ENCODE measurements at places on chromosomes 2 and 18.

DNA sequence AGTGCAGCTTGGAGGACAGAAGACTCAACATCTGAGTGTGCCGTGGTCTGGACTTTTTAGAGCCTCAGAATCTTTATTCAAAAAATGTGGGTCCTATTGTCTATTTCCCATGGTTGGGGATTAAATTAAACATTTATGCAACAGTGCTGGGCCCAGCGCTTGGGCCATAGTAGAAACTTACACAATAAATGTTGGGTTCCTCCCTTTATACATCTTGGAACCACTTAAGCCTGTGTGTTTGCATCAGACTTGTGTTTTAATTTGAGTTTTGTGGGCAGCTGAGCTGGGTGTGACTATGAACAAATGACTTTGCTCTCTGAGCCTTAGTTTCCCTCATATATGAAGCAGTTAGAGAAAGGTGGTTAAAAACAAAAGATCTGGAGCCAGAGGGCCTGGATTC lies 56.6 kb downstream of the THNSL2 start:
- no peaks in the 10 kb centered on the region for H3K36me3 ChIP-seq
- H3K4me3 ChIP-seq, result no peak overlapping the region
- H3K27ac ChIP-seq, result no peak overlapping the region
- no peaks in the 10 kb centered on the region for H3K27me3 ChIP-seq
- no peak for DNase-seq

DNA sequence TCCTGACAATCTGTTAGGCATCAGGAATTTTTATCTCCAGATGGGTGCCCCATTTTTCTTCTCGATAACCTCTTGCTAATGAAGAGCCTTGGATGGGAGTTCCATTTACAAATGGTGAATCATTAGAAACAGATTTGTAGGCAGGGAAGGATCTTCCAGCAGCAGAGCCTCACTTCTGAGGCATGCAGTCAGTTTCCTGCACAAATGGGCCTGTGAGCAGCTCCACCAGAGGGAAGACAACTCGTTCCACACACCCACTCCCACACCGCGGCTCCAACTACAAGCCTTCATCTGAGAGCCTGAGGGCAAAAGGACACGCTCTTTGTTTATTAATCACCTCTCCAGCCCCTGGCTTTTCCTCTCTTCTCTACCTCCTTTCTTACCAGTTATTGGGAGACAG lies 108.5 kb downstream of the CTAGE1 start:
- no peaks in the 10 kb centered on the region for H3K36me3 ChIP-seq
- H3K27ac ChIP-seq, result no peak overlapping the region
- no peak for DNase-seq
- H3K27me3 ChIP-seq, result no peaks in the 10 kb centered on the region
- H3K4me3 ChIP-seq, result no peak overlapping the region

- H3K4me1 ChIP-seq, result peaks cover 60% of the 10 kb centered on the region
- DNase-seq, result no peak
- no peaks in the 10 kb centered on the region for H3K36me3 ChIP-seq
- no peaks in the 10 kb centered on the region for H3K27me3 ChIP-seq
These were observed 154.0 kb downstream of the LDLRAD4 start for GRCh38 chr18:13372531-13372951.

DNA sequence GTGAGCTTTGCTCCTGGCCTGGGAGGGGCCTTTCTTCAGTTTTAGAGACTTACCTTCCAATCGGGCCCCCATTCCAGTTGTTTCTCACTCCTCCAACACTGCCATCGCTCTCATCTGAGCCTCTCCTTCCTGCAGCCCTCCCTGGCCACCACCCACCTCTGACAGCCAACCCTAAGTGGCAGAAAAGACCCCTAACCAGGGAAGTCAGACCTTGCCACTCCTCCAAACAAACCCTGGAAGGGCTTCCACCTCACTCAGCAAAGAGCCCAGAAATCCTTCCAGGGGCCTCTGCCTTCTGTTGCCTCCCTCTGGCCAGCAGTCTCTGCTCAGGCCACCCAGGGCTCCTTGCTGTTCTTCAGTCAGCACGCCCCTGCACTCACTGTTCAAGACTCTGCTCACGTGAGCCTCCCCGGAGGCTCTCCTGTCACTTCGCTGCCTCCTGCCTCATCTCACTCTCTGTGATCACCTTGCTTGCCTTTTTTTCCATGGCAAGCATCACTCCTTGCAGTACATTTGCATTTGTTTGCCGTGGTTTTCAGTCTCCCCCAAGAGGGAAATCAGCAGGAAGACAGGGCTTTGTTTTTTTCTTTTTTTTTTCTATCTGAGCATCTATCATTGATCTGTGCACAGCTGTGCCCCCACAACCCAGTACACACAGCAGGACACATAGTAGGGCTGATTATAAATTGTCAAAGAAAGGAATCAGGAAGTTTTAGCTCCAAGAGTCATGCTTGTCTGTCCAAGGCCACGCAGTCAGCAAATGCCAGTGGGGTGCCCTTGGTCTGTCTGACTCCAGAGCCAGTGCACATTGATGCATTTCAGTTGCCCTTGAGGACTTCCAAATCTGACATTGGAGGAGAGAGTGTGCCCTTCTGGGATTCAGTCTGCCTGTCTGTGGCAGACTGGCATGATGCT lies 83.9 kb downstream of the INHBB start:
- no peaks in the 10 kb centered on the region for H3K4me1 ChIP-seq
- H3K27me3 ChIP-seq, result no peaks in the 10 kb centered on the region
- H3K4me3 ChIP-seq, result no peak overlapping the region

GRCh38 chr2:187527262-187527661 lies 27.0 kb downstream of the TFPI start:
- H3K27ac ChIP-seq, result no peak overlapping the region
- H3K4me1 ChIP-seq, result no peaks in the 10 kb centered on the region
- H3K36me3 ChIP-seq, result no peaks in the 10 kb centered on the region
- H3K27me3 ChIP-seq, result no peaks in the 10 kb centered on the region
- no peak overlapping the region for H3K4me3 ChIP-seq
- DNase-seq, result no peak

All from CD8-positive, alpha-beta memory T cell (primary cell).